ENCODE measurements at places on chromosomes 2 and 18.

GRCh38 chr18:73717570-73717969, 430.1 kb downstream of the FBXO15 start:
- no peak for DNase-seq

- DNase-seq = no peak
These were observed 819.6 kb downstream of the RNF144A start for GRCh38 chr2:7736646-7737305.

- no peak for DNase-seq
These were observed 254.0 kb upstream of the SLC14A2 start for GRCh38 chr18:45361125-45361851.

- no peak for DNase-seq
These were observed 6.2 kb upstream of the GDF7 start for GRCh38 chr2:20660506-20661420.

- no peak for DNase-seq
These were observed 5.5 kb downstream of the RALB start for GRCh38 chr2:120258196-120258595.

DNA sequence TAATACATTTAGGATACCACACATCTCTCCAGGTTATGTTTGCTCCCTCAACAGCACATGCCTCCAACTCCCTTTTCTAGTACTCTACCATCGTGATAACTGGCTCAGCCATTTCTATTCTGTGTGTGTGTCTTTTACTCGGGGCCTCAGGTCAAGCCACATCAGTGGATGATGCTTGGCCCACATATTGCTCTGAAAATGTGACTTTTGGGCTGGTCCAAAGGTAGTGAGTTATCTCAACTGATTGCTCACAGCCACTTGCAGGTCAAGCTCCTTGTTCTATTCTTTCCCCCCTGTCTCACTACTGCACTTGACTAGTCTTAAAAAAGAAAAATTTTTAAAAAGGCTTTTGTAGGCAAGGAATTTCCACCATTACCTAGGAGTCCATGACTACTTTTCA, 5.5 kb downstream of the DSG4 start:
- no peak for DNase-seq

- DNase-seq = no peak
These were observed 23.5 kb downstream of the CIB4 start for GRCh38 chr2:26617588-26618083.

DNA sequence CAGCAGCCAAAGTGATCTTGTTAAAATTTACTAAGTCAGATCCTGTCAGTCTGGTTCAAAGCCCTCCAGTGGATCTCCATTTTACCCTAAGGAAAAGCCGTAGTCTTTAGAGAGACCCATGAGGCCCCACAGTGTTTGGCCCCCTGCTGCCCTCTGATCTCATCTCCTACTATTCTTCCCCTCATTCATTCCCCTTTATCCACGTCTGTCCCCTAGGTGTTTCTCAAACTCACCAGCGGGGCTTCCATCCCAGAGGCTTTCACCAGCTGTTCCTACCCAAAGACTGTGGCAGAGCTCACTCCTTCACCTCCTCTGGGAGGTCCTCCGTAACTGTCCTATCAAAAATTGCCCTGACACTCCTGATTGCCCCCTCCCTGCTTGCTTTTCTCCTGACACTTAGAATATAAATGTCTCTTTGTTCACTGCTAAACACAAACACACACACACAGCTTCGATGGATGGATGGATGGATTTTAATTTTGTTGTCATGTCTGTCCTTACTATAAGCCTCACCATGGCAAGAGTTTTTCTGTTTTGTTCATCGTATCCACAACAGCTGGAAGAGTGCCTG, 26.1 kb downstream of the LIMS1 start:
- DNase-seq = no peak

GRCh38 chr18:28974504-28974903, 797.6 kb upstream of the CDH2 start:
- no peak for DNase-seq

DNA sequence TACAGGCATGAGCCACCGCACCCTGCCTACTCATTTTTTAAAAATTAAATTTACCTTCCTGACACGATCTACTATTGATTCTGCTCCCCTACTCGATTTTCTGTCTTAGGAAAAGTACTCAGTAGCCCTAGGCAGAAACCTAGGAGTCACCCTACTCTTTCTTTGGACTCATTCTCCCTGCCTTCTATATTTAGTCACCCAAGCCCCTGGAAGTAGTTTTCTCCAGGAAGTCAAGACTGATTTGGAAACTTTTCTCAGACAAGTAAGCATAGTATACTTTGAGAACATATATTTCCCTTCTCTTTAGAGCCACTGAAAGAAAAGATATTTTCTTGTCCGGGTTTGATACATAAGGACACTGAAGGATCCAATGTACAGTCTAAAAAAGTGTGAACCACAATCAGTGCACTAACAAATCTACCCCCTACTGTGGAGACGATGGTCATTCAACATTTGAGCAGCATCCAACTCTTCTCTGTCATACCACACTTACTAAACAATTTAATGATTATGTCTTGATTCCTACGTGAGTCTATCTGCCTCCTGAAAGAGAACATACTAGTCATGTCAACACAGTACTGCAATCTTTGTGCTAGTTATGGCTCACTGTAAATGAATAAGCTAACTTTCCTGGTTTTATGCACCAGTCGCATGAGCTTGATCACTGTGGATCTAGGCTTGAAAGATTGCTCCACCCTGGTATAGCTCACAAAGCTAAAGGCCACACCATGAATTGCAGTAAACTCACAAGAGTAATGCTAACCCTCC, 19.8 kb downstream of the YWHAQ start:
- no peak for DNase-seq

DNA sequence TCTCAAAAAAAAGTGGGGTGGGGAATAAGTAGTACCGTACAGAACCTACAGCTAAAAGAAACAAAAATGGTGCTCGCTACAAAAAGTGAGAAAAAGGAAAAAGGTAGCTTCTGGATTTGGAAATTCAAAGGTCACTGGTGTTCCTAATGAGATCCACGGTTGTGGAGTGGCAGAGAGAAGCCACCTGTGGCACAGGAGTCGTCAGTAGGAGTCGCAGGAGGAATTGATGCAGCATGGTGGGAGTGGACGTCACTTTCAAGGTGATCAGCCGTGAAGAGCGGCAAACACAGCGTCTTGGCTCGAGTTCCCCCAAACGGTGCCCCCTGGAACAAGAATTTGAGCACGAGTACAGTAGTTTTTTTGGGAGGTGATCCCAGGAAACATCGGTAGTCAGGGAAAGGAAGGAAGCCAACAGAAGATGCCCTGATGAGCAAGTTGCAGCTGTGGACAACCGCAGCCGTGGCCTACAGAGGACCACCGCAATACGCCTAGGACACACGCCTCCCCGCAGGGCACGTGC, 1.4 kb upstream of the TTL start:
- no peak for DNase-seq
